Stimulated activated CD4-positive, alpha-beta T cell treated with anti-CD3 and anti-CD28 coated beads, Interleukin-2, amount 100 ng/mL, for 48 hours (primary cell): ENCODE measurements at places on chromosomes 16 and 17.
A peak's percentile ranks its signal among the peaks of the same experiment; 100 is the strongest.

- DNase-seq = no peak
Measured at GRCh38 chr16:48537275-48537674, 72.7 kb downstream of the N4BP1 start.

- no peak for DNase-seq
Measured at GRCh38 chr16:77398495-77398894, 36.3 kb downstream of the ADAMTS18 start.

GRCh38 chr16:84928679-84929420 lies 82.5 kb downstream of the ZDHHC7 start:
- no peak for DNase-seq

- no peak for DNase-seq
Measured at GRCh38 chr17:4574448-4575045, 9.8 kb upstream of the SMTNL2 start.

DNA sequence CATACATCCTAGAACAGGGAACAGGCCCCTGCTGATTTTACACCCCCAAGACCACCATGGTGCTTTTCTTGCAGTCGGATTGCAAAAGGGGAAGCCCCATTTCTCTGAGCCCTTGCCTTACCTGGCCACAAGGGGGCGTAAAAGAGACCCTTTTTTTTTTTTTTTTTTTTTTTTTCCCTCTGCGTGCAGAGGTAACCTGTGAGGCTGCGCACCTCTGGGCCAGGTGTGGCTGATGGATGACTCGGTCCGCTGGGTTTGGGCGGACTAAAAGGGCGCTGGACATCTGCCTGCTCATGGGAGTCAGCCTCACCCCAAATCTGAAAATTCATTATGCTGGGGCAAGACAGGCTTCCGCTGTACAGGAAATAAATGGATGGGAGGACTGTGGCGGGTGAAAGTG lies 281.0 kb downstream of the CBLN1 start:
- DNase-seq = no peak

- DNase-seq = peak; percentile 9
Measured at GRCh38 chr17:55527540-55528118, 16.4 kb upstream of the SMIM36 start.
